Activated CD8-positive, alpha-beta memory T cell treated with anti-CD3 and anti-CD28 coated beads for 1 hour (primary cell): ENCODE measurements at places on chromosomes 2 and 18.

GRCh38 chr2:69059731-69060290 lies 46.8 kb downstream of the ANTXR1 start:
- no peak for DNase-seq

DNA sequence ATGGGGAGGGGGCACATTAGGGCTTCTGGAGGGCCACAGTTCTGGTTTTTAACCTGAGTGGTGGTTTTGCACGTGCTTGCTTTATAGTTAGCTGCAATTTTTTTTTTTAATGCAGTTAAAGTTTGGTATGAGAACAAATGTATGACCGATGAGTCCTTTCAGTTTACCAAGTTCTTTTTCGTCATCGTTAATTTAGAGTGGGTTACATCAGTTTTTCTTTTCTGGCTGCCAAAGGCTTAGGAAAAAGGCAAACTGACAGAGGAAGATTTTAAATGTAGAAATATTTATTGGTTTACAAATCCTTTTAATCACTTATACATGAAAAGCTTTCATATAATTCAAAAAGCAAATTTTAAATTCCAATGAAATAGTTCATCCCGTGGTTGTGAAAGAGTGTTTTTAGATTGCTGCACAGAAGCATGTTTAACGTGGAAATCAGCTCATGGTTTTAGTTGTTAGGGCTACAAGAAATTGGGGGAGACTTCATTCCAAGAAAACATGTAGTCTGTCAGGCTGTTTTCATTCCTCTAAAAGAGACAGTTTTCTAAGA lies 82.9 kb downstream of the MSH2 start:
- DNase-seq: no peak

DNA sequence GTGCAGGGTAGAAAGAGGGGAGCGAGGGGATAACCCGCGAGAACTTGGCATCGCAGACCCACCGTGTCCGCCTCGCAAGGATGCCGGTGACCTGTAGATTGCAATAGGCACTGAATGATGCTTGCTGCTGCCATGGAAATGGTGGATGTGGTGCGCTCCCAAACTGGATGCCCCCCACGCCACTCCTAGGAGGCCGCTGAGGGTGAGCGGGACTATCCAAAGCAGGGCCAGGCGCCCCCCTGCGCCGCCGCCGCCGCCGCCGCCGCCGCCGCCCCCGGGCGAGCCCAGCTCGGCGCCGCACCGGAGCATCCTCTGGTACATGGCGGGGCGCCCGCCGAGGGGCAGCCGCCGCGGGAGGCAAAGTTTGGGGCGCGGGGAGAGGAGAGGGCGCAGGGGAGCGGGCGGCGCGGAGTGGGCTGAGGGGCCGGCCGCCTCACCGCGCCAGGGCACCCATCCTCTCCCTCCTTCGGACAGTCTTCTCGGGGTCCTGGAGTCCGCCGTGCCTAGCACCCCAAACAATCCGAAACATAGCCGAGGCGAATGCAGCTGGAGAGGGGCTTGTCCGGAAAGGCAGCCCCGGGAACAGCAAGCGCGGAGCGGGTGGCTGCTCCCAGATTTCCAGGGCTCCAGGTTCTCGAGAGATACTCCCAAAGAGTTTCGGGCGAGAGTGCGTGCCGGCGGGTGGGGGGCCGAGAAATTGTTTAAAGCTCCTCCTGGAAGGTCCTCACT lies 685.1 kb downstream of the NRXN1 start:
- no peak for DNase-seq

DNA sequence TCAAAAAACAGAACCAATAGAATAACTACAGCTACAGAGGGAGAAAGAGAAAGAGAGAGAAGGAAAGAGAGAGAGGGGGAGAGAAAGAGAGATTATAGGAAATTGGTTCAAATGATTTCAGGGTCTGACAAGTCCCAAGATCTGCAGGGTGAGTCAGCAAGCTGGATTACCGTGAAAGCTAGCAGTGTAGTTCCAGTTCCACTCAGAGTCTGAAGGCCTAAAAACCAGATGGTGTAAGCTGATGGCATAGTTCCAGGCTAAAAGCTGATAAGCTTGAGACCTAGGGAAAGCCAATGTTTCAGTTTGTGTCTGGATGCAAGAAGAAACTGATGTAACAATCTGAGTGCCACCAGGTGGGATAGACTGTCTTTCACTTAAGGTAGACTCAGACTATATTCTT lies 397.7 kb downstream of the TRIB2 start:
- no peak for DNase-seq

GRCh38 chr2:85772019-85772745 lies 18.4 kb downstream of the ATOH8 start:
- DNase-seq: no peak

DNA sequence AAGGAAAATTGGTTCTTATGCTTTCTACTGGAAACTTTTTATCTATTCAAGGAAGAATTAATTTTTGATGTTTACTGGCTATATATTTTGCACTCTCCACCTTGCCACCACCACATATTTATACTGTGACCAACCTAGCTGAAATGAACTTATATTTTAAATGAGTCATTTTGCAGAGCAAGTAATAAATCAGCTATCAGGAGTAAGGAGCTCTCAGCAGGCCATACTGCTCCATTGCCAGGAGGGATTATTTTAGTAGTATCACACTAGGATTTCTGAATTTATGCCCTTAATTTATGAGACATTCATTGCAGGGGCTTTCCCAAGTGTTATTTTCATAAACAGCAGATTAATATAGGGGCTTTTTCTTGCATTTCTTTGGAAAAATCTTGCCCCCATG lies 125.8 kb upstream of the CYP1B1 start:
- no peak for DNase-seq

DNA sequence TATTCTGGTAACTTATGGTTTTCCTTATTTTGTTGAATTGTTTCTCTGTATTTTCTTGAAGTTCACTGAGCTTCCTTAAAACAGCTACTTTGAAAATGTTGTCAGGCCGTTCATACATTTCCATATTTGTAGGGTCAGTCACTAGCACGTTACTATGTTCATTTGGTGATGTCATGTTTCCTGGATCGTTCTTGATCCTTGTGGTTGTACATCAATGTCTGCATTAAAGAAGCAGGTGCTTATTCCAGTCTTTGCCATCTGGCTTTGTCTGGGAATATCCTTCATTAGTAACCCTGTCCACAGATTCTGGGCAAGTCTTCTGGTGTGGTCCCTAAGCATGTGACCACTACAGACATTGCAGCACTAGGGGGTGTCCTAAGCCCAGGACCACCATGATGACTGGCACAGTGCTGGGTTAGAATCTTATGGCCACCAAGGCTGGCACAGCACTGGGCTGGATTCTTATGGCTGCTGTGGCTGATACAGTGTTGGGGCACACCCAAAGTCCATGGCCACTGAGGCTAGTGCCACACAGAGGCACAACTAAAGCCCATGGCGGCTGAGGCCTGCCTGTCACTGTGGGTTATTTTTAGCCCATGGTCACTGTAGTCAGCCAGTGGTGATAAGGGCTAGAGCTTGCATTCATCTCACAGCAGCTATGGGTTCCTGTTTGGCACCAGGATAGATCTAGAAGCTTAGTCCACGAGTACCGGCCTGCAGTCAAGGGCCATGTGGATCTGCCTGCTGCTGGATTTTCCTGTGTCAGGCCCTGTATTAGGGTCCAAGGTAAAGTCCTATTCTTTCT lies 13.2 kb downstream of the VWA3B start:
- DNase-seq: no peak
